ENCODE measurements at places on chromosomes 5 and 9. TPM values are rescaled to one million over a fixed set of nuclear protein-coding genes. Genes with fewer than 3 reads are reported as not detected.

- no peak overlapping the region for H3K4me3 ChIP-seq
- peaks cover 4% of the 10 kb centered on the region for H3K4me1 ChIP-seq
- no peaks in the 10 kb centered on the region for H3K27me3 ChIP-seq
- H3K36me3 ChIP-seq: peaks cover 4% of the 10 kb centered on the region
These were observed 166.6 kb downstream of the FANCC start for GRCh38 chr9:95150903-95151302.

DNA sequence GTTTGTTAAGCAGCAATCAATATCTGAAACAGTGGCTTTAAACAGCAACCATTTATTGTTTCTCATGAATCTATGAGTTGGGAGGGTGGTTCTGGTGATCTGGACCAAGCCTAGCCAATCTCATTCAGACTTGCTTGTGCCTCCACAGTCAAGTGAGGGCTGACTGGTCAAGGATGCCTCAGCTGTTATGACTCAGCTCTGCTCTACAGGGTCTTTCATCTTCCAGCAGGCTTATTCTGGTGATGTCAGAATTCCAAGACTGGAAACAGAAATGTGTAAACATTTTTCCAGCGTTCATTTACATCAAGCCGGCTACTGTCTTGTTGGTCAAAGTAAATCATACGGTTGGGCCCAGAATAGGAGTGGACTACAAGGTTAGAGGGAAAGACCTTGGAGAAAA lies 2.5 kb upstream of the PIP5K1B start:
- H3K36me3 ChIP-seq: peaks cover 2% of the 10 kb centered on the region
- H3K27ac ChIP-seq: no peak overlapping the region
- H3K4me3 ChIP-seq: no peak overlapping the region
- H3K27me3 ChIP-seq: peaks cover 86% of the 10 kb centered on the region
- no peak for DNase-seq

- no peak for DNase-seq
- no peak overlapping the region for H3K27ac ChIP-seq
- H3K36me3 ChIP-seq: no peaks in the 10 kb centered on the region
- H3K4me3 ChIP-seq: no peak overlapping the region
These were observed 54.7 kb upstream of the ZFR start for GRCh38 chr5:32499261-32499660.

DNA sequence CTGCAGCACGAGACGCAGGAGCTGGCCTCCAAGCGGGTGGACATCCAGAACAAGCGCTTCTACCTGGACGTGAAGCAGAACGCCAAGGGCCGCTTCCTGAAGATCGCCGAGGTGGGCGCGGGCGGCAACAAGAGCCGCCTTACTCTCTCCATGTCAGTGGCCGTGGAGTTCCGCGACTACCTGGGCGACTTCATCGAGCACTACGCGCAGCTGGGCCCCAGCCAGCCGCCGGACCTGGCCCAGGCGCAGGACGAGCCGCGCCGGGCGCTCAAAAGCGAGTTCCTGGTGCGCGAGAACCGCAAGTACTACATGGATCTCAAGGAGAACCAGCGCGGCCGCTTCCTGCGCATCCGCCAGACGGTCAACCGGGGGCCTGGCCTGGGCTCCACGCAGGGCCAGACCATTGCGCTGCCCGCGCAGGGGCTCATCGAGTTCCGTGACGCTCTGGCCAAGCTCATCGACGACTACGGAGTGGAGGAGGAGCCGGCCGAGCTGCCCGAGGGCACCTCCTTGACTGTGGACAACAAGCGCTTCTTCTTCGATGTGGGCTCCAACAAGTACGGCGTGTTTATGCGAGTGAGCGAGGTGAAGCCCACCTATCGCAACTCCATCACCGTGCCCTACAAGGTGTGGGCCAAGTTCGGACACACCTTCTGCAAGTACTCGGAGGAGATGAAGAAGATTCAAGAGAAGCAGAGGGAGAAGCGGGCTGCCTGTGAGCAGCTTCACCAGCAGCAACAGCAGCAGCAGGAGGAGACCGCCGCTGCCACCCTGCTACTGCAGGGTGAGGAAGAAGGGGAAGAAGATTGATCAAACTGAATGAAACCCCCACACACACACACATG lies 654 bp downstream of the PURA start:
- no peaks in the 10 kb centered on the region for H3K27me3 ChIP-seq
- H3K27ac ChIP-seq: peak overlapping the region; percentile 93
- H3K36me3 ChIP-seq: no peaks in the 10 kb centered on the region
- no peak for DNase-seq
- H3K4me1 ChIP-seq: peaks cover 42% of the 10 kb centered on the region
- H3K4me3 ChIP-seq: peak overlapping the region; percentile 96

DNA sequence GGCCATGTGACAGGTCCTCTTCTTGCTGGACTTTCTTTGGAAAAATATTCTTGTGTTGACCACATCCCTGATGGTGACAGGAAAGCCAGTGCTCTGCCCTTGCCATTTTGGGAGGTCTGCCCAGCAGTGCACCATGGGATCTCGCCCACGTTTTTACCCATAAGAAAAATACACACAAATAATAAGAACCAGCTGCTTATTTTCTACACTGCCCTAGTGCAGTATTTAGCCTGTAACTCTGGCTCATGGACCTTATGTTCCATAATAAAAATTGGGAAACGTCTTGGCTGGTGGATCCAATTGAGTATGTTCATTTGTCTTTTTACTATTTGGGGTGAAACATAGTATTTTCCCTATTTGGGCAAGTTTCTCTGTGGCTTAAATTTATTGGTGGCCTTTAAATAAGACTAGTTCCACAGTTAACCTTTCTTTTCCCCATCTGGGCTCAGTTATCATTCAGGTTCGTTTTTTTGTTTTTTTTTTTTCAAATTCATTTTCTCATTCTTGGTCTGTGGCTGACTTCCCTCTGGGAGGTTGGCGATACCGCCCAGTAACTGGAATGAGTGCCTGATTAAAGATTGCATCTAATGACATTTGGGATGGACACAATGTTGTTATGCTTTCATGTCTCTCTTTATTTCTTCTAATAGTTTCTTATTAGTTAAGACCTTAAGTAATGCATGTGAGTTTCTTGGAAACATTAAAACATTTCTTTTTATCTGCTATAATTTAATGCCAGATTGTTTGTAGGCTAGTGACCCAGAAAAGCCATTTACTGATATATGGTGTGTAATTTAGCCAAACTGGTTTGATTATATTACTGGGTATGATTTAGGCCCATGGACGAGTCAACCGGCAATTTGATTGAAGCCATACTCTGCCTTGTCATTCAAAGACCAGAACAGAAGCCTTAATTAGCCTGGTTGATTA lies 163.7 kb downstream of the FGF10 start:
- no peaks in the 10 kb centered on the region for H3K27me3 ChIP-seq
- H3K4me3 ChIP-seq: no peak overlapping the region
- DNase-seq: no peak
- H3K4me1 ChIP-seq: no peaks in the 10 kb centered on the region
- no peak overlapping the region for H3K27ac ChIP-seq

DNA sequence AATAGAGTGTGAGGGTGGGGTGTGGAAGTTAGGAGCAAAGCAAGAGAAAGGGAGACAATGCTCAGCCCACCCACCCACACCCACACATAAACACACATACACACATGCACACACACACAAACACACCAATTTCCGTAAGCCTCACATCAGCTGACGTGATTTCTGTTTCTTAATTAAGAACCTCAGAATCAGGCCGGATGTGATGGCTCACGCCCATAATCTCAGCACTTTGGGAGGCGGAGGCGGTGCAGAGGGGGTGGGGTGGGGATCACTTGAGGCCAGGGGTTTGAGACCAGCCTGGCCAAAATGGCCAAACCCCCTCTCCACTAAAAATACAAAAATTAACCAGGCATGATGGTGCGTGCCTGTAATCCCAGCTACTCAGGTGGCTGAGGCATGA lies 26.4 kb upstream of the PIK3R1 start:
- peaks cover 8% of the 10 kb centered on the region for H3K4me1 ChIP-seq
- H3K4me3 ChIP-seq: no peak overlapping the region
- no peak for DNase-seq

DNA sequence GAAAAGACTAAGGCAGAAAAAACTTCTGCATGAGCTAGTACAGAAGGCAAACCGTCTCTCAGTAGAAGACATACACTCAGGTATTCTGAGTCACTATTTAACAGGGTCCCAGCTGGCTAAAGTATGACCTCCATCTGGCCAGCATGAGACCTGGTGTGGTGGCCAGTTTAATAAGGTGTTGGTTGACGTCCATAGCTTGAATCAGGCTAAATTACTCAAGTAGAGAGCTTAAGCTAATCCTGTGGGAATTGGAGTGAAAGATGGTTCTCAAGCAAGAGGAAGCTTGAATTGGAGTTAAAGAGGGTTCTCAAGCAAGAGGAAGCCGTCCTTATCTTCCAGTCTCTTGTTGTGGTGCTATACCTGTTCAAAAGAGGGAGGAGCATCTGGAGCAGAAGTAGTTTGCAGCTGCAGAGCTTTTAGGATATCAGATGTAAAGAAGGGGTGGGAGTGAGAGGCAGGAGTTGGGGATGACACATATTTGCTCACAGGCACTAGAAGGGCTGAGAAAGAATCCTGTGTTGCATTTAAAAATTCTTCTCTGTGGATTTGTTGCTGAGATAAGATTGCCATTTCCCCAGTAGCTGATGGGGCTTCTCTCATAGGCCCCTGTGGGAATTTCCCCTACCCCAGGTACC lies 136.1 kb upstream of the RUSC2 start:
- H3K4me1 ChIP-seq: peaks cover 12% of the 10 kb centered on the region
- no peak for DNase-seq
- no peak overlapping the region for H3K27ac ChIP-seq
- H3K36me3 ChIP-seq: no peaks in the 10 kb centered on the region

DNA sequence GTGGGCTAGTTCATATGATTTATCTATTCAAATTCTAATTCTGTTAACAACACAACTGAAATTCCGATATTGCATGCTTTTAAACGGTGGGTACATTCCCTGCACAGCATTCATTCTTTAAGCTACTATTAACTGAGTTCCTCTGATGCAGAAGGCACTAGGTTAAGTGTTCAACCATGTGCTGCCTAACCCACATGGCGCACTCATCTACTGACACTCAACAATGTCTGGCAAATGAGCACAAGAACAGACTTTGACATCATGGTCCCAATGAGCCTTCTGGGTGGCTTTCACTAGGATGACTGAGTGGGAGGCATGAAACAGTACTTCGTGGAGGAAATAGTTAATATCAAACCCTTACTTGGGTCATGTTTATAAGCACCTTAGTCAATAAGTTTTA lies 10.2 kb downstream of the NREP start:
- no peak for DNase-seq
- no peak overlapping the region for H3K27ac ChIP-seq
- no peak overlapping the region for H3K4me3 ChIP-seq
- H3K4me1 ChIP-seq: no peaks in the 10 kb centered on the region
- H3K36me3 ChIP-seq: no peaks in the 10 kb centered on the region

- no peak overlapping the region for H3K27ac ChIP-seq
- H3K36me3 ChIP-seq: no peaks in the 10 kb centered on the region
- no peak overlapping the region for H3K4me3 ChIP-seq
- peaks cover 27% of the 10 kb centered on the region for H3K27me3 ChIP-seq
These were observed 338.0 kb downstream of the NSG2 start for GRCh38 chr5:174383210-174384167.

GRCh38 chr9:97524424-97524823 lies 23.0 kb downstream of the TMOD1 start:
- H3K27ac ChIP-seq: no peak overlapping the region
- no peak overlapping the region for H3K4me3 ChIP-seq
- H3K4me1 ChIP-seq: no peaks in the 10 kb centered on the region
- peaks cover 8% of the 10 kb centered on the region for H3K27me3 ChIP-seq
- no peaks in the 10 kb centered on the region for H3K36me3 ChIP-seq

DNA sequence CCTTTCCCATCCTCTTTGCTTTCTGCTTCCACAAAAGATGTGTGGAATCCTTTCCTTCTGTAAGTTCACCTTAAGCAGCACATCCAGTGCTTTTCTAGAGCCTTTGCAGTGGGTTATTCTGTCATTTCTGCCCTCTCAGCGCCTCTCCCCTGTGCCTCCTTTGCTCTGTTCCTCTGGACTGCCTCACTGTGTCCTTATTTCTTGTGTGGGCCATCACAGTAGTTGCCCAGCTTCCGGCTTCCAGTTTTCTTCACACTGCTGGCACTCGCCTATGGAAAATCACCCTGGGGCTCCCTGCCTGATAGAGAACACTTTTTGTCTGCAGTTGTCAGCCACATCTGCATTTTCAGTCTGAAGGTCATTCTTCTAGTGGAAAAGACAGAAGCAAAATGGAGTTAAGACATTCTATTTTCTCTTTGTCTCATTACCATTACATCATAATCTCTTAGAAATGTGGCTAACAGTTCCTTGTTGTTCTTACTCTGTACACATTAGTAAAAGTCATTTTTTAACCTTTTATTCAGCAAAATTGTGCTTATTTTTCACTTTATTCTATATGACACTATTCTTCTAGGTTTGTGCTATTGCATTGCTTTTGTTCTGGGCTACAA lies 64.1 kb upstream of the ZNF608 start:
- H3K36me3 ChIP-seq: no peaks in the 10 kb centered on the region
- no peak for DNase-seq
- H3K27me3 ChIP-seq: no peaks in the 10 kb centered on the region

GRCh38 chr9:4904322-4905134 lies 80.5 kb upstream of the JAK2 start:
- no peaks in the 10 kb centered on the region for H3K27me3 ChIP-seq
- no peaks in the 10 kb centered on the region for H3K4me1 ChIP-seq
- no peak overlapping the region for H3K4me3 ChIP-seq
- H3K36me3 ChIP-seq: no peaks in the 10 kb centered on the region
- no peak overlapping the region for H3K27ac ChIP-seq
- DNase-seq: no peak

The GRXCR2 gene
- not detected for total RNA-seq

DNA sequence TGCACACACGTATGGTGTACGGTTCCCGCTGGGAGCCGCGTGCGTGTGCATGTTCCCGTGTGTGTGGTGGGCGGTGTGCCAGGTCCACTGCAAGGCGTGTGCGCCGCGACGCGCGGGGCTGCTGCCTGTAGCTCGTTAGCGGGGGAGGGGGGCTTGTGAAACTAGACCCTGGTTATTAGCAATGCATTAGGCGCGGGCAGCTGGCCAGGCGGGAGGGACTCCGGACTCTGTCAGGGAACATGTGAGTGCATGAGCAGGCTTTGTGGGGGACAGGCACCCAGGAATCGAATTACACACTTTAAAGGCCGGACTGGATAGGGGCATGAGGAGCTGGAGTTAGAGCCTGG lies 32.2 kb upstream of the ENHO start:
- H3K27me3 ChIP-seq: peaks cover 47% of the 10 kb centered on the region
- no peak for DNase-seq
- H3K4me1 ChIP-seq: peaks cover 6% of the 10 kb centered on the region
- H3K36me3 ChIP-seq: peaks cover 3% of the 10 kb centered on the region
- peak overlapping the region; percentile 65 for H3K27ac ChIP-seq

The ALDH1A1 gene
- total RNA-seq: 0.82 TPM
